ENCODE measurements at places on chromosomes 12 and 14. TPM values are rescaled to one million over a fixed set of nuclear protein-coding genes. Genes with fewer than 3 reads are reported as not detected.

GRCh38 chr14:89924268-89924667 lies 30.3 kb downstream of the EFCAB11 start:
- no peak for DNase-seq

- DNase-seq: no peak
Observed at GRCh38 chr12:34350092-34351041, 328.1 kb downstream of the ALG10 start.

Gene FRS2
- 63.1 TPM for total RNA-seq

Gene PPP1R12A
- 94.7 TPM for total RNA-seq

Gene MYH6
- total RNA-seq: not detected

Data from endodermal cell (in vitro differentiated cells).